ENCODE measurements at places on chromosomes 3 and 15. TPM values are rescaled to one million over a fixed set of nuclear protein-coding genes. Genes with fewer than 3 reads are reported as not detected.

The HTR3E gene
- total RNA-seq: not detected

- no peaks in the 10 kb centered on the region for H3K27me3 ChIP-seq
- peaks cover 40% of the 10 kb centered on the region for H3K4me1 ChIP-seq
- no peak overlapping the region for H3K27ac ChIP-seq
- no peak for DNase-seq
These were observed 14.5 kb downstream of the H1-8 start for GRCh38 chr3:129557548-129557894.

DNA sequence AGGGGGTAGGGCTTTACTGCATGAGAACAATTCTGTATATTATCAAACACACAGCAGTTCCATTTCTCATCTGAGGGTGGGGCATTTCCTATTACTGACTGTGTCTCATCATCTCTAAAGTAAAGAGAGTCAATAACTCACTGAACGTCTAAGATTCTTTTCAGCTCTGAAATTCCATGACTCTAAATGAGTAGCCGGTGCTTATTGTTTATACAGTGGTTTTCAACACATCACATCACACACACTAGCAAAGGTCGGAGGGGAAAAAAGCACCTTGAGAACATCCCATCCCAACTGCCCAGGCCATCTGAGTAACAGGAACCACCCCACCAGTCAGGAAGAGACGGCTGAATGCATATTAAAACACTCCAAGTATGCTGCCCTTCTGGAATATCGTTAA is 196.0 kb downstream of the SUCLG2 start:
- no peak overlapping the region for H3K4me3 ChIP-seq
- no peak for DNase-seq
- H3K4me1 ChIP-seq: peaks cover 12% of the 10 kb centered on the region
- H3K36me3 ChIP-seq: no peaks in the 10 kb centered on the region

DNA sequence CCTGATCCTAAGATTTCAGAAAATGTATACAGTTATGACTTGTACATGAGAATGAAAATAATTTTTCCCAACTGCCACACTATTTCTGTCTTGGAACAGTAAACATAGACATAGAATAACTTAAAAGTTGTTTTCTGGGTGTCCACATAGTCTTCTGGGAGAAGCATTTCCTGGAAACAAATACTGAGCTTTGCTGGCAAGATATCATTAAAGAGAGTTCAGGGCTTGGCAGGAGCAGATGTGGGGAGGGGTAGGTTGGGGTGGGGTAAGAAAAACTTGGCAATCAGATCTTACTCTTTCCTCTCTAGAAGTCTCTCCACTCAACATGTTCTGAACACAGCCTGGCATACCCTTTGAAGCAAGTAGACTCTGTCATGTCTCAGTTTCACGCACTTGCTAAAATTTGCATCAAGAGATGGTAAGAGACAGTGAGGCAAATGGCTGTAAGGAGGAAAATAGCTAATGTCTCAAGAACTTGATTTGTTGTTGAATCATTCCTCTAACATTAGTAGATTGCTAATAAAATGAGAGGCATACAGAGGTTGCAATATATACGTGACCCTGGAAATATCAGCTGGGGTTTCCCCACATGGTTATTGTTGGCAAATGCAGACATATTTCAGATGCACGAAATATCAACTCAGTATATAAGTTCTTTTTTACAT is 27.3 kb upstream of the ABI3BP start:
- H3K4me1 ChIP-seq: peaks cover 6% of the 10 kb centered on the region
- H3K27ac ChIP-seq: no peak overlapping the region
- no peaks in the 10 kb centered on the region for H3K27me3 ChIP-seq
- no peak overlapping the region for H3K4me3 ChIP-seq
- peaks cover 5% of the 10 kb centered on the region for H3K36me3 ChIP-seq

DNA sequence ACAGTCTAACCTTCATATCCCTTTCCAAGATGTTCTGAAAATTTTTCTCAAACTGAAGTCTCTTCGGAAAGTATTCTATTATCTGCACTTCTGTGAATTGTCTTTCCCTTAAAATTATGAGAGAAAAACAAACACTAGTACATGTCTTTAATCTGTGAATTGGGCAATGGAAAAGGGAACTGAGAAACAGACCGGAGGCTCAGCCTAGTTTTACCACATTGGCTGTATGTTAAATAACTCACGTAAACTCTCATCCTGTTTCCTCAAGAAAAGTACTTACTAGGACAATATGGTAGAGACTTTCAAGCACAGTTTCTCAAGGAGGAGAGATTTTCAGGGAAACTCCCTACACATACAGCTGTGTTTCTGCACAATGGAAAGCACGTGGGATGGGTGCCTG is 982.2 kb upstream of the SEMA6D start:
- H3K27ac ChIP-seq: no peak overlapping the region
- H3K27me3 ChIP-seq: no peaks in the 10 kb centered on the region
- H3K4me1 ChIP-seq: no peaks in the 10 kb centered on the region
- H3K36me3 ChIP-seq: no peaks in the 10 kb centered on the region
- no peak for DNase-seq

- H3K27ac ChIP-seq: no peak overlapping the region
- H3K4me3 ChIP-seq: no peak overlapping the region
- DNase-seq: no peak
- peaks cover 5% of the 10 kb centered on the region for H3K4me1 ChIP-seq
- H3K27me3 ChIP-seq: no peaks in the 10 kb centered on the region
These were observed 32.6 kb downstream of the PDCD6IP start for GRCh38 chr3:33831053-33831452.

- DNase-seq: no peak
- no peak overlapping the region for H3K27ac ChIP-seq
- no peaks in the 10 kb centered on the region for H3K27me3 ChIP-seq
- H3K4me1 ChIP-seq: peaks cover 12% of the 10 kb centered on the region
- peaks cover 14% of the 10 kb centered on the region for H3K36me3 ChIP-seq
These were observed 2.3 kb downstream of the SELENOS start for GRCh38 chr15:101275018-101275417.
